ENCODE measurements at places on chromosomes 5 and 9.

GRCh38 chr9:84229191-84229590 lies 111.4 kb downstream of the SLC28A3 start:
- DNase-seq: no peak

GRCh38 chr9:131235480-131235851 lies 40.8 kb downstream of the FAM78A start:
- no peak for DNase-seq

- no peak for DNase-seq
Observed at GRCh38 chr9:19460243-19460642, 51.4 kb downstream of the ACER2 start.

DNA sequence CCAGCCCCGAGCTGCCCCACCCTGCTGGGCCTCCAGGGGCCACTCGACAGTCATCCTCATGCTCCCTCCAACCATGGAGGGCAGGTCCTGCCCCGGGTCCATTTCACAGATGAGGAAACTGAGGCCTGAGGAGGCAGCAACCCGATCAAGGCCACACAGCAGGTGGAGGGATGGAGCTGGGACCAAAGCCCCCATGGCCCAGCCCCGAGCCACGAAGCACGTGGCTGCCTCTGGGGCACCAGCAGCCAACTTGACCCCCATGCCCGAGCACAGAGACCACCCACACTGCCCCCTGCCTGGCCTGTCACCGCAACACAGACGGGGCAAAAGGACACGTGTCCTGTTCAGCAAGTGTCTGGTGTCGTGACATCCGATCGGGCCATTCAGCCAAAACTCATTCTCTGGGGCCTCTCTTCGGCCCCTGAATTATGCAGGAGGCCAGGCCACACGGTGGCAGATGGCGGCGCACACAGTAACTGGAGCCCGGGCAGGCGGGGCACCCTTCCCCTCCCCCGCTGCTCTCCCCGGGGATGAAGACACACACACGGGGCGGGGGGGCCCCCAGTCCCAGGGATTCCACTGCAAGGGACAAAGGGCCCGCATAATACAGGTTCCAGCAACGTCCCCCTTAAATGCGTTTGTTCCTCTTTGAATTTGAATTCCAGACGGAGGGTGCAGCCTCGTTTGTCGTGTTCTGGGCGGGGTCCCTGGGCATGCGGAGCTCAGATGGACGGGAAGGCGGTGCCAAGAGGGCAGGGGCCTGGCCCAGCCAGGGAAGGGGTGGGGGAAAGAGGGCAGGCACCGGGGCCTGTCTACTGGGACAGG lies 29.4 kb upstream of the TMEM250 start:
- no peak for DNase-seq

DNA sequence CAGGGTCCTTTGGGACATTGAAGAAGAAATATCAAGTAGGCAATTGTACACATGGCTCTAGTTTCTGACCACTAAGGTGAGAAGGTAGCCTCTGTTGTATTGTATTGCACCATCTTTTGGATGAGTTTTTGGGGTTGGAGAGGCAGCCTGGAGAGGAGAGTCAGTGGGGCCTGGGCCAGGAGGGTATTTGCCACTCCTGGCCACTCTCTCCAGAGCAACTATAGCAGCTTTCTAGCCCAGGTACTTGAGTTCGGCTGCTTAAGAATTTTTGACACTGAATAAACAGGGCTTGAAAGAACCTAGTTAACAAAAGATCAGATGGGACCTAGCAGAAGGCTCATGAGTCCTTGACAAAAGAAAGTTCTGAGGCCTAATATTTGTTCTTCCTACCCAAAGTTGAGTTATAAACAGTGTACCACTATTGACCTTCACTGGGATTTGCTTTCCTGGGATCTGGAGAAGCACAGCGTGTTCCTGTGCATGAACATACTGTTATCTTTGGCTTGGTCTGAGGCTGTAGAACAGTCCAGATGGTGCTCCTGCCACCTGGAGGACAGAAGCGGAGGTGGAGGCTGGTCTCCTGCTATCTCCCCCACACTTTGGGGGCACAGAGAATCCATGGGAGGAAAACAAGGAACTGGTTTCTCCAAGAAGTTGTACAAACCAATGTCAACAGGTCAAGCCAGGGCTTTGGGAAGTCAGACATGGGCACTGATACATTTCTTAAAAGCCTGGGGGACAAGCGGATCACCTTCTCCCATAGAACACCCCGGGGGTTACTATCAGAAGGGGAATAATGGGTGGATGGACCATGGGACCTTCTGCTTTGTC lies 110.4 kb upstream of the LIFR start:
- DNase-seq: no peak

DNA sequence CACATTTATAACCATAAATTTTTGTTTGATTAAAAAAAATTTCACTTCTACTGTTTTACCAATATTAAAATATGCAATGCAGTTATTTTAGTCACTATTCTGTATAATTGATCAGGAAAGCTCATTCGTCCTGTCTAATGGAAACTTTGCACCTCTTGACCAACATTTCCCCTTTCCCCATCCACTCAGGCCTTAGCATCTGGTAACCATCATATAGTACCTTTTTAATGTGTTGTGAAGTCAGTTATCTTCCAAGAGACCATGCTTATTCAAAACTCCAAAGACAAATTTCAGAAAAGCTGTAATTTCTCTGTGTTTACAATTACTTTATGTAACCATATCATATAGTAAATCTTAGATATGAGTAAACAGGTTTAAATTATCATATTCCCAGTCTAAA lies 145.9 kb downstream of the CTNND2 start:
- DNase-seq: no peak

DNA sequence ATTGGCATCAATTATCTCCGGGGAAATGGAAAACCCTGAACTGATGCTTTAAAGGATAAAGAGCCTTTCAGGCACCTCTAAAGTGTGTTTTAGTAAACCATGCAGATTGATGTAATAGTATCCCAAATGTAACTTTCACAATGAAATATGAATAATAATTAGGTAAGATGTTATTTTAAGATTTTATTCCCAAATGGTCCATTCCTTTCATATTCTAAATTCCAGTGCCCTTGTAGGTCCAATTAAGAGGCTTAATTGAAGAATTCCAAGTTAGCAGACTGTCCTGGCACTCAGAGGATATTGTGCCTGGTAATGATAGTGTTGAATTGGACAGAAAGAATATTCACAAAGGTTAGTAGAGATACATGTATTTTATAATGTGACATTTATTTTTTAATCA lies 352.5 kb upstream of the NUDT12 start:
- DNase-seq: no peak

GRCh38 chr9:114339130-114339908 lies 9.7 kb downstream of the ORM2 start:
- no peak for DNase-seq

- DNase-seq: no peak
Observed at GRCh38 chr5:135660826-135661575, 82.2 kb upstream of the CXCL14 start.

GRCh38 chr5:41978676-41979075 lies 53.6 kb downstream of the FBXO4 start:
- DNase-seq: no peak

DNA sequence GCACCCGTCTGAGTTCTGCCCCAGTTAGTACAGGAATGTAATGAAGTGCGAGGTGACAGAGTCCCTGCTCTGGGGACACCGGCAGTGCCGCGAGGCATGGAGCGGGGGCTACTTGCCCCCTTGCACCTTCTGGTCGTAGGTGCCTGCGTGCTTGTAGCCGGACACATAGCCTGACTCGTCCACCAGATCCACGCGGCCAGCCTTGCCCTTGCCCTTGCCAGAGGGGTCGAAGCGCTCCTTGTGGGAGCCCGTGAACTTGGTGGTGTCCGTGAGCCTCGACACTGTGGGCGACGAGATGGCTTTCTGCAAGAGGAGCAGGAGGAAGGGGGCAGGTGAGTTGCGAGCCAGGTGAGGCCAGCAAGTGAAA lies 28.2 kb downstream of the TPPP start:
- DNase-seq: no peak

DNA sequence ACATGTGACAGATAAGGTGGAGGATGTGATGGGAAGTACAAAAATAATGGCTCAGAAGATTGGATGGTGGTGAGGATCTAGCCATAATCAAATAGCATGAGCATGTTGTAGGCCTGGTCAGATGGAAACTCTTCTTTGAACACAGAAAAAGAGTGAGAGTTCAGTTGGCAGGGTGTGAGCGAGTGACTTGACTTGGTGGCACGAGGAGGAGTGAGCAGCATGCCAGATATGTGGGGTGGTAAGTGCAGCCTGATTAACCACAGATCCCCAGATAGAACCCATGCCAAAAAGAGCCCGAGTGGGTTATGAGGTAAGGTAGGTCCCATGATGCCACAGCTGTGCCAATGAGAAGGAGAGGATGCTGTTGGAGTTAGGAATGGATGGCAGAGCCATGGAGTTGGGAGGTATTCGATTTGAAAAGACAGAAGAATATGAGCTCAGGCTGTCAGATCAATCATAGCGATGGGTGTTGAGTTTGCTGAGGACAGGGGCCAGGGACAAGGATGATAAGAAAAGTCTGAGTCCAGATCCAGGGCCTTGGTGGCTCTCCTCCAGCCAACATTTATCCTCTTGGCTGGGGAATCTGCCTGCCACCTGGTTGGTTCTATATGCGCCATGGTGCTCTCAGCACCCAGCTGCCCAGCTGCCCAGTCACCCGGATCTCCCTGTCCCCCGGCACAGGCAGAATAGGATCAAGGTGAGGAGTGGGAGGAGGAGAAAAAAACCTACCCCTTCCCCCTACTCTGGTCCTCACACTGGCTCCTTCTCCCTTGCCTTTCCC lies 16.5 kb downstream of the GARNL3 start:
- DNase-seq: no peak

DNA sequence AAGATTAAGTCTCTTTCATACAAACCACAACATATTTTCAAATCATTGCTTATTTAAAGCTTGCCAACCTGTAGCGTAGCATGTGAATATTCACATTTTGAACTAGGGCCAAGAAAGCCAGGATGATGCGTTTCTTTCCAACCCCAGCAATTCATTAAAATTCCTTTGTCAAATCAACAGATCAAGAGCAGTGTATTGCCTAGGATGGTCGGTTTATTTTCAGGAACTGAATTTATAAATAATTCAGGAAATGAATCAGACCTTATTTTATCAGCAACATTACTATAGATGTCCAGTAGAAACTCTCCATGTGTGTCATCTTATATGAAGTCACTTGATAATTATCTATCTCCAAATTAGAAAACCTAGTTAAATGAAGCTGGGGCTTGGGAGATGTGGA lies 13.2 kb upstream of the AUH start:
- DNase-seq: no peak

DNA sequence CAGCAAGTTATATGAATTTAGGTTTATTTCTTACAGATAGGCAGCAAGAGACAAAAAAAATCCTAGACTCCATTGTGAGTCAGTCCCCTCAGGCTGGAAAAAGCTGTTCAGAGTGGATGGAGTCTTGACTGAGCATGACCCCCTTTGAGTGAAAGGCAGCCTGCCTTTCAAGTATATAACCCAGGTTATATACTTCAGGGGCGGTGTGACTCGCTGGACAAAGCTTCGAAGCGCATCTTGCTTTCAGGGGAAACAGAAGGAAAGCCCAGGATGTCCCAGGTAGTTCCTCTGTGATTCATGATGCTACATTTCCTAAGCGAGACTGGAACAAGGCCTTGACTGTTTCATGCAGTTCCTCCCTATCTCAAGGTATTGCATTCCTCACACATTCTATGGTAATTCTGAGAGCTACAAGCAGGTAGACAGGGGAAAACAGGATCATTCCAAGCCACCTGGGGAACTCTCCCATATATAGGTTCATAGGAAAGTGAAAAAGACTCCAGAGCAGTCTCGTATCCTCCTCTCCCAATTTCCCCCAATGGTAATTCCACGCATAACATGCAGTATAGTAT lies 1244.1 kb upstream of the CDH6 start:
- no peak for DNase-seq

- no peak for DNase-seq
Observed at GRCh38 chr5:138603249-138603920, 28.2 kb upstream of the HSPA9 start.

DNA sequence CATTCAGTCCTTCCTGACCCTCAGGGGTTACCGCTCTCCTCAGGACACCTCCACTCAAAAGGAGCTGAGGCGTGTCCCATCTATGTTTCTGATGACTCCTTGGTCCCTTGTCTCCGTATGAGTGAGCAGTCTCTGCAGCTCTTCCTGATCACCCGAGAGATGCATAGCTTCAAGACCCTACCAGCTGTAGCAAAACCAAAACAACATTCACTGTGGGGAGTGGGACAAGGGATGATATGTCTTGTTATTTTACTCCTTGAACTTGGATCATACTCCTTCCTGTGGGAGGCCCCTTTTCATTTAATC lies 14.4 kb downstream of the GLDC start:
- no peak for DNase-seq

DNA sequence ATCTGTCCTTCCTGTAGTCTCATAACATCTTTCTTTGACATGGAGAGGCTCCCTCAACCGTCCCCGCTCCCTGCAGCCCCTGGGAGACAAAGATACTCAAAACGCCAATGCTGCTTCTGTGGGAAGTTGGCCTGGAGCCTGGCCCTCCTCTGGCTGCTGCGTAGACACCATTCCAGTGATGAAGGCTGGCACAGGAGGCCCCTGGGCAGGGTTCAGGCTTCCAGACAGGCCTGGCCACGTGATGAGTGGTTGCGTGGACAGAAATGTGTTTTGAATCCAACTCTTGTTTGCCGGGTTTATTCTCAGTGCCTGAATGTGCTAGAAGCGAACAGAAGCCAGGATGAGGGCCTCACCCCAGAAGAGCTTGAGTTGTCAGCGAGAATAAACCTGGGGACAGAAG lies 43.2 kb upstream of the NKX2-5 start:
- DNase-seq: no peak

DNA sequence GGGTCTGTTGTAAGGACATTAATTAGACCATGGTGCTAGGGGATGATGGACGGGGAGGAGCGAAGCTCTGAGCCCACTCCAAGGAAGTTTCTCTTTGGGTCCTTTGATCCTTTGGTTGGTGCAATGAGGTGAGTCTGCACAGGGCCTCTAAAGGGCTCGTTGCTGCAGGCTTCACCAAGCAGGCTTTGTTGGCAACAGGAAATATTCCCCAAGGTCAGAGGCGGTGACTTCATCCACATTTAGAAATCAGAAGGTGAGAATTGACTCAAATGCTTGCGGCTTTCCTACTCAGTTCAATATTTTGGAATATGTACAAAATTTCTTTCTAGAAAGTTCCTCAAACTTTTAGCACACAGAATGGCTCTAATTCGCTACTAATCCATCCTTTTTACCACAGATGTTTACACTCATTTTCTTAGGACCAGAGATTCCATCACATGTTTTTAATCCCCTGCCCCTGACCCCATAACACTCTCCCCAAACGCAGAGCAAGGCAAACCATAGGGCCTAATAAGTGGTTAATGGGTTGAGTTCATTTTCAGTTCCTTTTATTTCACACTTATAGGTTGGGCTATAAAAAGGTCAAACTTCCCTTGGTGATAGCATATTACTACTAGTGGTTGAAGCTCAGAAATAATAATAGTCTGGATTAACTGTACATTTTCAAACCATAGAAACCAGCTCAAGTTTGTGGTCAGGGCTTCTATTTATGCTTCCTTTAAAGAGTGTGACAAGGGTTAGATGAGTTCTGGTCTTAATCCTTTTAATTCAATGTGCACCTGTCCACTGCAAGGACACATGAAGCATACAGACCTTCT lies 37.3 kb upstream of the TMEM252 start:
- DNase-seq: no peak
